Small intestine (tissue), 16 donors: ENCODE measurements at places on chromosomes 3 and 15. TPM values are rescaled to one million over a fixed set of nuclear protein-coding genes. Genes with fewer than 3 reads are reported as not detected.

Gene IMPG2
- polyA plus RNA-seq, result not detected

Gene SLC35G2
- polyA plus RNA-seq, result 1.6 TPM

Gene LOXL1
- polyA plus RNA-seq, result 2.2 TPM

Gene SUCNR1
- 0.27 TPM for polyA plus RNA-seq

DNA sequence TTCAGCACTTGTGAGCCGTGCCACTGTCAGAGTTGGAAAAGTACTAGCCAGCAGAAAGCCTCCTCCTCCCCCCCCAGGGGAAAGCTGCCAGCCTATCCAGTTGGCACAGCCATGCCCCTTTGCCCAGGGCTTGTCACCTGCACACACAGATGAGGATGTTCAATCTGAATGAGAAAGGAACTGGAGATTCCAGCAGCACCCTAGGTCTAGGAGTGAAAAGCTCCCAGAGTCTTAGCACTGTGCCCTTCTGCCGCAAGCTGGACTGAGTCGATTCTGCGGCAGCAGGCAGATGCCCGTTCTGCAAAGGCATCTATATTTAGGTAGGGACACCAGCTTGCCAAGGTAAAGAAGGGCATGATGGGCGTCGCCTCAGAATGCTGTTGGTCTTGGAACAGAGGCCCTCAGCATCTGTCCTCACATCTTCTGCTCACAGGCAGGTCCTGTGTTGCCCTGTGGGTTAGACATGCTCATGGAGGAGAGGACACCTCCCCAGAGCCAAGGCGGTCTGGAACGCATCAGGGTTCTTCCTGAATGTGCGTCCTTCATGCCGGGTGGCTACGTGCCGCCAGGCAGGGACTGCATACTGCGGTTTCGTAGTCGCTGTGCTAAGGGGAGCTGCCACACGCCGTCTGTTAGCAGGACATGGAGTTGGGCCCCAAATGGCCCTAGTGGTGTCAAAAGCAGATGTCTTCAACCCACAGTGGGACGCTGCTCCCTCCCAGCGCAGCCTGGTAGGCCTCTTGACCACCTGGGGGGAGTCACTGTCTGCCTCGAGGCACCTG, 109.5 kb downstream of the VGLL4 start:
- H3K4me3 ChIP-seq, result no peak overlapping the region
- no peak overlapping the region for H3K27ac ChIP-seq
- H3K27me3 ChIP-seq, result no peaks in the 10 kb centered on the region

DNA sequence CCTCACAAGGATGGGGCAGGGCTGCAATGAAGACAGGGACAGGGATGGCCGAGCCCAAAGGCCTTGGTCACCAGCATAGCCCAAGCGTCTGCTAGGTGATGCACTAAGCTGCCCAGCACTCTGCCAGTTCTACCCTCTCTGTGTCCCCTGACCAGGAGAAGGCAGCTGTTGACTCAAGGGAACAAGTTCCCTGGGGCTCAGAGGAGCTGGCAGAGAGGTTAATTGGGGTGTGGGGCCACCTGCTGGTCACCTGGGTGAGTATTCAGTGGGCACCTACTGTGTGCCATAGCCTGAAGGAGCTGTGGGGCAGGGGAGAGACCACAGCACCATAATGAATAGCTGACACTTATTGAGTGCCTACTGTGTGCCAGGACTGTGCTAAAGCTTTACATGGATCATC, 22.0 kb upstream of the DOCK3 start:
- H3K4me1 ChIP-seq, result no peaks in the 10 kb centered on the region
- no peaks in the 10 kb centered on the region for H3K27me3 ChIP-seq
- no peaks in the 10 kb centered on the region for H3K36me3 ChIP-seq
- H3K27ac ChIP-seq, result no peak overlapping the region
- no peak overlapping the region for H3K4me3 ChIP-seq
- peak; percentile 49 for DNase-seq

- H3K4me1 ChIP-seq, result no peaks in the 10 kb centered on the region
- no peak for DNase-seq
- no peaks in the 10 kb centered on the region for H3K36me3 ChIP-seq
- H3K27me3 ChIP-seq, result no peaks in the 10 kb centered on the region
- no peak overlapping the region for H3K27ac ChIP-seq
These were observed 17.3 kb downstream of the ESYT3 start for GRCh38 chr3:138451595-138452162.

DNA sequence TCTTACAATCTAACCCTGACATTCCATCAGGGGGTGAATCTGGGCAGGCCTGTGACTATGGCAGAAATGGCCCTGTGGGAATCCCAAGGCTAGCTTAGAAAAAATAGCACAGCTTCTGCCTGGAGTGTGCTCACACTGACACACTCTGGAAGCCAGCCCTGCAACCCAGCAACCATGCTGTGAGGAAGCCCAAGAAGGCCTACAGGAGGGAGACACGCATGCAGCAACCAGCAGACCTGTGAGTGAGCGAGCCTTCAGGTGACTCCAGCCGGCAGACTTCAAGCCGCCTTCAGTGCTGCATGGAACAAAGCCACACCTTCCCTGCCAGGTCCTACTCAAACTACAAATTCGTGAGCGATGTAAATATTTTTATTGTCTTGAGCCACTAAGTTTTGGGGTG, 26.1 kb downstream of the RAB6B start:
- H3K27ac ChIP-seq, result no peak overlapping the region
- H3K4me1 ChIP-seq, result no peaks in the 10 kb centered on the region
- H3K36me3 ChIP-seq, result no peaks in the 10 kb centered on the region
- no peak overlapping the region for H3K4me3 ChIP-seq
- DNase-seq, result no peak
- H3K27me3 ChIP-seq, result peaks cover 2% of the 10 kb centered on the region

DNA sequence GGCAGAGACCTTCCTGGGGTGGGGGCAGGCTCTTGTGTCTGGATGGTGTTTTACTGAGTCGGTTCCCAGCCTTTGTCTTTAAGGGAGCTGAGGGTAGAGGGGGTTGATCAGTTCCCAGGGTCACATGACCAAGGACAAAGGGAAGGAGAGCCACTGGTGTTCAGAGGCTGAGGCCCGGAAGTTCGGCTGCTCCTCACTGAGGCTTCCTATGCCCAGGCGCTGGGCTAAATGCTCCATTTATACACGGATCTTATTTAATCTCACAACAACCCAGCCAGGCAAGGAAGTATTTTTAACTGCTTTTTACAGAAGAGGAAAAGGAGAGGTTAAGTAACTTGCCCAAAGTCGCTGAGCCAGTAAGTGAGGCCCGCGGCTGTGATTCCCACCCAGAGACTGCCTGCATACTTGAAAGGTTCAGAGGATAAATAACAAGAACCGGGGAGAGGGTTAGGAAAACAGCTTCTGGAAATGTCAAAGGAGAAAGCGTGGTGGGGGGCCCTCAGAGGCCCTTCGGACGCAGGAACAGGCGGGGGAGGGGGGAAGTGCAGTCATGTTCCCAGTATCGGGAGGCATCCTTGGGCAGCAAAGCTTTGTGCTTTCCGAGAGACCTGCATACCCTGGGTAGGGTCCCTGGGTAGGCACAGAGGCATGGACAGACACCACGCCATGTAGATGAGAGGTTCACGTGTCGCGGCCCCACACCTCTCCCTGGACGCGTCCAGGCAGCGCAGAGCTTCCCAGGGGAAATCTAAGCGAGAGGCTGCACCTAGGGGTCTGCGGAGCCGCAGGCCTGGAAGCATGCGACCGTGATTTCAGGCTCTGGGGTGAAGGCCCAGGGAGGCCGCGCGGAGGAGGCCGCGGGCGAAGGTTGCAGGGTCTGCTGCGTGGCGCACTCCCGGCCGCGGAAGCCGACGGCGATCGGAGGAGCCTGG, 21.3 kb downstream of the EPHB3 start:
- H3K27ac ChIP-seq, result no peak overlapping the region
- H3K27me3 ChIP-seq, result no peaks in the 10 kb centered on the region
- no peak overlapping the region for H3K4me3 ChIP-seq
- no peaks in the 10 kb centered on the region for H3K36me3 ChIP-seq
- peaks cover 2% of the 10 kb centered on the region for H3K4me1 ChIP-seq

Gene CHCHD4
- 31.1 TPM for polyA plus RNA-seq

- H3K4me3 ChIP-seq, result no peak overlapping the region
- no peak overlapping the region for H3K27ac ChIP-seq
- peaks cover 4% of the 10 kb centered on the region for H3K4me1 ChIP-seq
These were observed 4.0 kb downstream of the TNK2 start for GRCh38 chr3:195904368-195904767.

- H3K4me3 ChIP-seq, result no peak overlapping the region
- no peaks in the 10 kb centered on the region for H3K4me1 ChIP-seq
- H3K36me3 ChIP-seq, result peaks cover 2% of the 10 kb centered on the region
- H3K27me3 ChIP-seq, result no peaks in the 10 kb centered on the region
- DNase-seq, result no peak
- H3K27ac ChIP-seq, result no peak overlapping the region
These were observed 72.4 kb upstream of the FGF12 start for GRCh38 chr3:192799721-192800120.

DNA sequence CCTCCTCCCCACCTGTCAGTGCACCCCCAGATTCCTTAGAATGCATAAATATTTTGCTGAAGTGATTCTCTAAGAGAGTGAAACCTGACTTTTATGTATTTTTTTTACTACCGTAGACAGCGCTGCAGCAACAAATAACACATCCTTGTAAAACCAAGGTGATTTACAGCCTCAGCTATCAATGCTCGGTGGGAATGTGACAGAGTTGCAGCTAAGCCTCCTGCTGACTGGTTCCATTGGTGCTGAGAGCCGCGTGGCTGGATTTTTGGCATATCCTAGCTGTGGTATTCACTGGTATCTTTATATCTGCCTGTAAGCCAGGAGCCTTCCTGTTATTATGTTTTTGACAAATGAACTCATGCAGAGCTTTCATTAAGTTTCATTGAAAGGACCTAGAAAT, 11.0 kb downstream of the FGD5 start:
- H3K36me3 ChIP-seq, result peaks cover 3% of the 10 kb centered on the region
- DNase-seq, result no peak
- H3K4me3 ChIP-seq, result no peak overlapping the region
- H3K4me1 ChIP-seq, result no peaks in the 10 kb centered on the region
- peaks cover 14% of the 10 kb centered on the region for H3K27me3 ChIP-seq

- no peak overlapping the region for H3K4me3 ChIP-seq
- H3K36me3 ChIP-seq, result no peaks in the 10 kb centered on the region
- no peaks in the 10 kb centered on the region for H3K27me3 ChIP-seq
- H3K4me1 ChIP-seq, result no peaks in the 10 kb centered on the region
These were observed 856.4 kb upstream of the ALCAM start for GRCh38 chr3:104510131-104510849.

Gene ATP13A5
- 0.21 TPM for polyA plus RNA-seq

GRCh38 chr15:32994810-32995424, 199.6 kb downstream of the FMN1 start:
- H3K4me3 ChIP-seq, result no peak overlapping the region
- no peak overlapping the region for H3K27ac ChIP-seq
- no peaks in the 10 kb centered on the region for H3K27me3 ChIP-seq
- no peaks in the 10 kb centered on the region for H3K36me3 ChIP-seq
- no peaks in the 10 kb centered on the region for H3K4me1 ChIP-seq

GRCh38 chr15:95365511-95366107, 964.9 kb upstream of the NR2F2 start:
- H3K36me3 ChIP-seq, result no peaks in the 10 kb centered on the region
- H3K27ac ChIP-seq, result no peak overlapping the region
- no peaks in the 10 kb centered on the region for H3K27me3 ChIP-seq
- DNase-seq, result no peak

DNA sequence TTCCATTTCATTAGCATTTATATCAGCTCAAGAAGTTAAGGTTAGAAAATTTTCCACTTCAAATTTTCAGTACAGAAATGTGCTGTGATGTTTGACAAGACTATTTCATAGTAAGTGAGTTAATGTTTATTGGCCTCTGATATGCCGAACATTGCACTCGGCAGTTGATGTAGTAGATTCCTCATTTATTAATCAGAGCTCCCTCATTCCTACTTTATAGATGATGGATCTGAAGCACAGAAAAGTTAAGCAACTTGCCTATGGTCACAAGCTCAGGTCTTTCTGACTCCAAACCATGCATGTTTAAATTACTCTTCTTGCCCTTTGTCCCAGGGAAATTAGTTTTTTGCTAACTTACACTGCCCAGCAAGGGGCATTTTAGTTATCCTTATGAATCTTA, 92.0 kb downstream of the ATG7 start:
- peaks cover 21% of the 10 kb centered on the region for H3K36me3 ChIP-seq
- no peak overlapping the region for H3K27ac ChIP-seq
- DNase-seq, result no peak
- peaks cover 4% of the 10 kb centered on the region for H3K4me1 ChIP-seq
- no peaks in the 10 kb centered on the region for H3K27me3 ChIP-seq

GRCh38 chr3:172317984-172318383, 130.3 kb downstream of the GHSR start:
- H3K4me1 ChIP-seq, result peaks cover 11% of the 10 kb centered on the region
- no peaks in the 10 kb centered on the region for H3K36me3 ChIP-seq
- peak overlapping the region; percentile 88 for H3K27ac ChIP-seq
- no peaks in the 10 kb centered on the region for H3K27me3 ChIP-seq
- DNase-seq, result peak; percentile 37
- H3K4me3 ChIP-seq, result no peak overlapping the region

GRCh38 chr3:159852266-159852665, 136.4 kb upstream of the IL12A start:
- peak overlapping the region; percentile 84 for H3K27ac ChIP-seq
- H3K4me3 ChIP-seq, result no peak overlapping the region
- no peaks in the 10 kb centered on the region for H3K27me3 ChIP-seq
- no peaks in the 10 kb centered on the region for H3K4me1 ChIP-seq
- no peaks in the 10 kb centered on the region for H3K36me3 ChIP-seq
- no peak for DNase-seq

- peak overlapping the region; percentile 20 for H3K27ac ChIP-seq
- no peaks in the 10 kb centered on the region for H3K36me3 ChIP-seq
- no peak overlapping the region for H3K4me3 ChIP-seq
- H3K27me3 ChIP-seq, result no peaks in the 10 kb centered on the region
- DNase-seq, result peak; percentile 25
These were observed 5.2 kb downstream of the NKTR start for GRCh38 chr3:42605546-42606173.

Gene SLC2A2
- 212 TPM for polyA plus RNA-seq

- no peaks in the 10 kb centered on the region for H3K27me3 ChIP-seq
- H3K4me1 ChIP-seq, result no peaks in the 10 kb centered on the region
- no peak overlapping the region for H3K27ac ChIP-seq
- DNase-seq, result no peak
These were observed 48.5 kb downstream of the HACD2 start for GRCh38 chr3:123536153-123536895.

- no peaks in the 10 kb centered on the region for H3K4me1 ChIP-seq
- H3K27ac ChIP-seq, result no peak overlapping the region
- H3K4me3 ChIP-seq, result no peak overlapping the region
- no peaks in the 10 kb centered on the region for H3K36me3 ChIP-seq
These were observed 992.4 kb downstream of the NAALADL2 start for GRCh38 chr3:175851541-175851940.

DNA sequence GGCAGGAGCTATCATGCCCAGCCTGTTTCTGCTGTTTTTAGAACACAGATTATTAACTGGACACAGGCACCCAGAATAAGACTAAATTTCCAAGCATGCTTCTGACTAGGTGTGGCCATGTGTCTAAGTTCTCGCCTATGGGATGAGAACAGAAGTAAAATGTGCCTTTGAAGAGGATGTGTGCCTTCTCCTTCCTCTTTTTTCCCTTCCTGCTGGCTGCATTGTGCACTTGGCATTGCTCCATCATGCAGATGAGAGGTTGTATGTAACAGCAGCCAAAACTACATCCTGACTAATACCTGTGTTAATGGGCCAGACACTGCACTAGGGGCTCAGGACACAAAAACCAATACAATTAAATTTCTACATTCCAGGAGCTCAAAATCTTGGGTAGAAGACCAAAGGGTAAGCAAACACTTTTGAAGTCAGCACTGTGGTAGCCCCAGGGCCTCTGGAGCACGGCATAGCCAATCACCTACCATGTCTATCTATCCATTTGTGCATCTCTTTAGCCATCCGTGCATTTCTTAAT, 40.9 kb upstream of the RNU6-1 start:
- H3K27ac ChIP-seq, result no peak overlapping the region
- no peaks in the 10 kb centered on the region for H3K36me3 ChIP-seq
- peaks cover 21% of the 10 kb centered on the region for H3K4me1 ChIP-seq
- no peaks in the 10 kb centered on the region for H3K27me3 ChIP-seq

- H3K27me3 ChIP-seq, result no peaks in the 10 kb centered on the region
- no peak overlapping the region for H3K4me3 ChIP-seq
- no peak overlapping the region for H3K27ac ChIP-seq
- no peaks in the 10 kb centered on the region for H3K4me1 ChIP-seq
- no peaks in the 10 kb centered on the region for H3K36me3 ChIP-seq
These were observed 85.1 kb downstream of the OXNAD1 start for GRCh38 chr3:16349986-16350596.
